ENCODE measurements at places on chromosomes 2 and 18.

DNA sequence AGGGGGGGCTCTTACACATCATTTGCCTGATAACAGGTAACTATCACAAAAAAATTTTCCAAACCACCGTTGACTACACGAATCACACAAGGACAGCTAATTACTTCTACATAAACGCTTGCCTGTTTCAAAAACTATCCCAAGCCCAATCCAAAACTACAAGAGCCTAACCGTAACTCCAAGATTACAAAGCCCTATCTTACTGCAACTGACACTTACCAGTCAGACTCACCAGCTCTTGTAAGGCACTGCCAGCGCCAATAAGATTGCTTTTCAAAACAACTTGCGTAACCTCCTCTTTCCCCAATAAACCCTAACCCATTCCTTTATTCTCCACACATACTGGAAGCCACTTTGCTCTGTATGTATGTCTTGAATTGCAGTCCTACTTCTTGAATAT, 148.4 kb downstream of the NBAS start:
- no peak for DNase-seq

- no peak for DNase-seq
Observed at GRCh38 chr2:121907928-121908327, 152.5 kb downstream of the TSN start.

DNA sequence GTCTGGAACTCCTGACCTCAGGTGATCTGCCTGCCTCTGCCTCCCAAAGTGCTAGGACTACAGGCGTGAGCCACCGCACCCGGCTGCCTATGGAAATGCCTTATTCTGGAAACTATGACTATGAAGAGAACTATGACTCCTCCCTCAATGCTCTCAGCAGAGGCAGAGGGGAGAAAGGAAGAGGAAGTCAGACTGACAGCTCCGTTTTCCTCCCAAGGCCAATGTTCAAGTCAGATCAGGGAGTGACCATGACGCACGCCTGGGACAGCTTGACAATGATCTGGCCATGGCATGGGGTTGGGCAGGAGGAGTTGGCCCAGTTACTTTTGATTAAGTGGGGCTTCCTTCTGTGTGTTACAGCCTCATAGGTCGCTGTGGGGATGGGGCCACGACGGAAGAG, 44.3 kb upstream of the MRPL33 start:
- no peak for DNase-seq

GRCh38 chr2:199810422-199811171, 40.4 kb downstream of the FTCDNL1 start:
- DNase-seq = peak; percentile 12

GRCh38 chr18:76209597-76209996, 285.4 kb downstream of the ZNF516 start:
- DNase-seq = no peak

DNA sequence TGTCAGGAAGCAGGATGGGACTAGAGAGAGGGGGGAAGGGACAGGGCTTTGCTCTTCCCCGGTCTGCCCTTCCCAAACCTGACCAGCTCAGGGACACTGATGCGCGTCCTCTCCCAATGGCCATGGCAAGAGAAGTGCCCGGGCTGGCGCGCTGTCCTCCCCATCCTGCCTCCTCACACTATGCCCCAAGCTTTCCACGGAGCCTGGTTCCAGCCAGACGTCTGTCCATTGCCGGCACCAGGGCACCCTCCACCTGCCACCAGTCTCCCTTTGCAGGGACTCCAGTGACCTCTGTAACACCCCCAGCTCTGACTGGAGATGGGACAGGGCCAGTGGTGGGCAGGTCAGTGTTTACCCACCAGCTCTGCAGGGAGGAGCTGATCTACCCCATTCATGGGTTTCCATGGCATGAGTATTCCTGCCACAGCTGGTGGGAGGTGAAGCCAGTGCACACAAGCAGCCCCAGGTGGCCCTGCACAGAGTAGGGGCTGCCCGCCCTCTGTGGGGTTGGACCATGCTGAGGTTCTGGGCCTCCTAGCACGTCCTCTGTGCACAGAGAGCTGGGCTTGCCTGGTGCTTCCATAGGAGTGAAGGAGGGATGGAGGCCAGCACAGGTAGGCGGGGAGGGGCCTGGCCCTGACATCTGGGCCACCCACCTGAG, 109.5 kb downstream of the PXDN start:
- DNase-seq = no peak

DNA sequence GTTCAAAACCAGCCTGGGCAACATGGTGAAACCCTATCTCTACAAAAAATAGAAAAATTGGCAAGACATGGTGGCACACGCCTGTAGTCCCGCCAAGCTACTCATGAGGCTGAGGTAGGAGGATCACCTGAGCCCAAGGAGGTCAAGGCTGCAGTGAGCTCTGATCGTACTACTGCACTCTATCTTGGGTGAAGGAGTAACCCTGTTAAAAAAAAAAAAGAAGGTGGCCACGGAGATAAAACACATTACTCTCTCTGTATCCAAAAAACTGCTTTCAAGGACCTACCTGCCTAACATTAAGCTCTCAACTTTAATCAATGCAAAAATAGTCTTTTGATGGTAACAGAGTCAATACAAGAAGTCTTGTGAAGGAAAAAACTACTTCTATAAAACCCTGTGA, 57.3 kb downstream of the BAZ2B start:
- no peak for DNase-seq

DNA sequence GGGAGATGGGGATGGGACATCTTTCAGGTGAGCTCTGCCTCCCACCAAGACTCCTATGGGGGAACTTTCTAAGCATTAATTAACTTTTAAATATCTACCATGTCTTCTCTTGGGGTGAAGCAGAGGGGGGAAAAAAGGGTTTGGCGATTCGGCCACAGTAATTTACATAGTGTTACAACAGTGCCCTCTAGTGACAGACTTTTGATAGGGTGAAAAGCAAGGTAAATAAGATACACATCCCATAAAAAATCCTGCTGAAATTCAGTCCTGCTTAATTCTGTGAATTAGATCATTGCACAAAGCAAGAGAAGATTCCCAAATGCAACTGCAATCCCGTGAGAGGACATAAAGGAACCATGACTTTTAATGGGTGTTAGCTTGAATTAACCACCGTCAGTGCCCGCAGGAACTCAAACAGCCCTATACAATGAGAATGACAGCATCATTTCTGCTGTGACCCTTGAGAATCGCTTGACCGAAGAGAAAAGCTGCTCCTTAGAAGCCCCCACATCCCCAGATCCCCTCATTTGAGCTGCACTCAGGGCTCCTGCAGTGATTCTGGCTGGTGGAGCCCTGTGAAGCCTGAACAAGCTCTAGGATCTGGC, 32.8 kb downstream of the FAM124B start:
- DNase-seq = no peak

GRCh38 chr2:175097297-175097696, 70.7 kb downstream of the ATF2 start:
- no peak for DNase-seq

GRCh38 chr2:230203110-230203676, 16.6 kb downstream of the SP110 start:
- no peak for DNase-seq

DNA sequence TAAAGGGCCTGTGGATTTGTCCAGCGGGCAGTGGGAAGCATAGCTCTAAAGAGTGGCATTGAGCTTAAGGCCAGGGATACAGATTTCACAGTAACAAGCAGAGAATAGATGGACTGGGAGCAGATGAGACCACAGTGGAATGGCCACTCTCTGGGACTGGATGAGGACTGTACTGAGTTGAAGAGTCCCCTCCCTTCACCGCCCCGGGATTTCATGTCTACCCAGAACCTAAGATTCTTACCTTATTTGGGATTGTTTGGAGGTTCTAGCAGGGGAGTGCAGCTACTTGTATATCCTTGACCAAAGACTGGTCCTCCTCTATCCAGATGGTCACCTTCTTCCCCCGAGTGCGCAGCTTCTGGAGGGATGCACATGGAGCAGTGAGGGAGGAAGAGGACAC, 28.0 kb upstream of the EFEMP1 start:
- no peak for DNase-seq

GRCh38 chr2:40279001-40279400, 172.9 kb downstream of the SLC8A1 start:
- no peak for DNase-seq

GRCh38 chr2:241218131-241219029, 29.9 kb downstream of the ANO7 start:
- DNase-seq = no peak

DNA sequence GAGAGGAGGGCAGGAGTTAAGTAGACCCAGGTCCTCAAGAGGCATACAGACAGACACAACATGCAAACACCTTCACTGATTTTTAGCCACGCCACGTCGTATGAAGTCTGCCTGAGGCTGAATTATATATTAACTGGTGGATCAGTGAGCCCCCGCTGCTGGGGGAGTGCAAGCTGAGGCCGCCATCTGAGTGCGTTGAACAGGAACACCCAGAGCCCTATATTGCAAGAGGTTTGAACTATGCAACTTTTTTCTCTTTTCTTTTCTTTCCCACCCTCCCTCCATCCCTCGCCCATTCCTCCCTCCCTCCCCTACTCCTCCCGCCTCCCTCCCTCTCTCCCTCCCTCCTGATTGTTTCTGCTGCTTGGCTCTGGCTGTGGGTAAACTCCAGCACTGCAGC, 30.2 kb downstream of the SETBP1 start:
- DNase-seq = no peak

DNA sequence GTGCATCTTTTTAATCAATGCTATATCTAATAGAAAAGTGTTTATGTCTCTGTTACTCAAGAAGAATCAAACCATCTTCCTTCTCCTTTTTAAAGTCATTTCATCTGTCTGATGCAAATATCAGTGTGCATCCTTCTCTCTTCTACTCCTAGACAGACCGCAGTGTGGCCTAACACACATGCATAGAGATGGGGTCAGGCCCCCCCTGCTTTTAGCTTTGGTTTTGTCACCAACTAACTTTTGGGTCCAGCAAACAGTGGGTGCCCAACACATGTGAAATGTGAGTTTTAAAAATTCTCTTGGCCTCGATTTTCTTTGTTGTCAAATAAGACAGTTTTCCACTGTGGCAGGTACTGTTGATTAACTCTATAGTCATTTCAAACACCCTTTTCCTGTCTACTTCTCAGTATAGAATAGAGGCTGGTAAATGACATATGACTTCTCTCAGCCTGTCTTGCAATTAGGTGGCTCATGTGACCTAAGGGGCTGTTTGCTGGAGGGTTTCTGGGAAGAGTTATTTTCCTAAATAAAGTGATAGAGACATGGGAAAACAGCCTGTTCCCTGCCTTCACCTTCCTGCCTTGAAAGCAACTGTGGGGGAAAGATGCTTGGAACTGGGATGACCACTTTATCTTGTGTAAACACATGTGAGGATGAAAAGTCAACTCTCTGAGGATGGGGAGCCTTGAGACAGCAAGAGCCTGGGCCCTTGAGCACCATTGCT, 65.7 kb upstream of the DARS1 start:
- DNase-seq = no peak

DNA sequence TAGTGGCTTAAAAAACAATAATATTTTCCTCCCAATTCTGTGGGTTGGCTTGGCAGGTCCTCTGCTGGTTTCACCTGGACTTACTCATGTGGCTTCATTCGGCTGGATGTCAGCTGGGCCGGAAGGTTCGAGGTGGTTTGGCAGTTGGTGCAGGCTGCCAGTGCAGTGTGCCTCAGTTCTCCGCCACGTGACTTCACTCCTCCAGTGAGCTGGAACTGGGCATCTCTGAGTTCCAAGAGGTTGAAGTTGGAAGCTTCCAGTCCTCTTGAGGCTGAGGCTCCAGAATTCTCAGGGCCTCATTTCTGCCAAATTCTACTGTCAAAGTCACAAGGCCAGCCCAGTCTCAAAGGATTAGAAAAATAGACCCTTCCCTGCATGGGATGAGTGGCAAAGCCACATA, 83.4 kb upstream of the B3GNT7 start:
- DNase-seq = no peak

- DNase-seq = no peak
Observed at GRCh38 chr18:37138456-37138855, 309.5 kb downstream of the KIAA1328 start.

DNA sequence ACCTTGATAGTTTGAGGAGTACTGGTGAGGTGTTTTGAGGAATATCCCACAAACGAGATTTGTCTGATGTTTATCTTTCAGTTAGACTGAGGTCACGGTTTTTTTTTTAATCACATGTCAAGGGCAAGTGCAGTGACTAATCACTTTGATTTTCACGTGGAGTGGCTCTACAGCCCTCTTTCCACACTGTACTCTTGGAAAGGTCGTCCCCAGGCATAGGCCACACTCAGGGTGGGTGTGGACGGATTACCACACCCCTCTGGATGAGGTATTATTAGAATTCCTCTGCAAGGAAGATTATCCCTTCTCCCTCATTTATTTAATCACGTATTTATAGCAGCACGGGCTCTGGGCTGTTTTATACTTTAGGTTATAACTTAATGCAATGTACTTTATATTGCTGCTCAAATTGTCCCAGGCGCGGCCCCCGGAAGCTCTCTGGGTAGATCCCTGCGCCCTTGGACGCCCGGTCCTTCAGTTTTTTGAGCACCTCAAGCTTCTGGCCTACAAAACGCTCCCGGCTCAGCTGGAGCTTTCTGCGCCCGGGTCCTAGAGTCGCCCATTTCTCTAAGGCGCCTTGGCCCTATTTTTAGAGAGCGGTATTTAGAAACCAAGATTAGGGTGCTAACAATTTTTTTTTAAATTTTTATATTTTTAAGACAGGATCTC, 515 bp upstream of the PLEKHB2 start:
- DNase-seq = peak; percentile 85

- no peak for DNase-seq
Observed at GRCh38 chr2:53513167-53513666, 254.4 kb upstream of the CHAC2 start.

- DNase-seq = no peak
Observed at GRCh38 chr18:28161608-28162599, 15.0 kb downstream of the CDH2 start.

GRCh38 chr2:10668402-10669012, 21.3 kb downstream of the NOL10 start:
- peak; percentile 45 for DNase-seq

DNA sequence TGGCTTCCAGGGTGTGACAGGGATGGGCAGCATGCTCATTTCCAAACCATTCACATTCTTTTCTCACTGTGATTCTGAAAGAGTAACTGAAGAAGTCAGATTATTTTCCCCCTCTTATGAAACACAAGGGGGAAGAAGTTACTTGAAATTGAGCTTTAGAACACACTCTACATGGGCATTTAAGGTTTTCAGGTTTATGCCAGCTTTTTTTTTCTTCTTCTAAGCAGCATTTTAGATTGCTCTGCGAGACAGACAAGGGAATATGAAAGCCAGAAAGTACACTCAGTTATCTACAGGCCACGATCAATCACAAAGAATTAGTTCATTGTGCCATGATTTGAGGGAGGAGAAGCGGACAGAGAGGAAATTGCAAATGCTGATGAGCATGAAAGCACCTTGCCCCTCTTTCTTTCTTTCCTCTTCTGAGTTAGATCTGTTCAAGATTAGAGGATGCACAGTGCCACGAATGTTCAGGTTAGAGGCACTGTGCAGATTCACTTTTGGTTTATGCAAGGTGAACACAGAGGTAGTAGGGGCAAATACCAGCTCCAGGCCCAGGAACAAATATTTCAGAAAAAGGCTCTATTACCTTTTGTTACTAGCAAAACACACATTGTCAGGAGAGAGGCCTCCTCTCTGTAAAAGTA, 49.2 kb downstream of the CXCR4 start:
- no peak for DNase-seq

GRCh38 chr18:21215490-21215889, 26.5 kb upstream of the GREB1L start:
- DNase-seq = no peak
